ENCODE measurements at places on chromosomes 4 and X.

- no peak for DNase-seq
Observed at GRCh38 chr4:98692411-98692810, 34.0 kb upstream of the TSPAN5 start.

DNA sequence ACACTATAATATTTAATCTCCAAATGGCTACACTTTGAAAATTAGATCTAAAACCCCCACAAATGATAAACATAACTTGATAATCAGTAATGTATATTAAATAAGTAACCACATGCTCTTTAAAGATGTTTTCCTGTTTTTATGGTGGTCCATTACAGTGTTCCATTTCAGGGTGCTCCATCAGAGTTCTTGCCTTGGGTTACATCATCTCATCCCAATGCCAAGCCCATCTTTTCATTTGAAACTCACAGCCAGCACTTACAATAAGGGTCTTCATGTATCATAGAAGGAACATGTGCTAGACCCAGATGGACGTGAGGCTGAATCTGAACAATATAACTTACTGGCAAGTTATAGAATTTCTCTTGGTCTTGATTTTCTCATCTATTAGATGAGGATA, 10.5 kb upstream of the PAQR3 start:
- DNase-seq, result no peak

GRCh38 chrX:34546366-34546765, 110.7 kb downstream of the TMEM47 start:
- DNase-seq, result no peak

GRCh38 chr4:40750461-40751258, 905 bp downstream of the NSUN7 start:
- DNase-seq, result no peak

DNA sequence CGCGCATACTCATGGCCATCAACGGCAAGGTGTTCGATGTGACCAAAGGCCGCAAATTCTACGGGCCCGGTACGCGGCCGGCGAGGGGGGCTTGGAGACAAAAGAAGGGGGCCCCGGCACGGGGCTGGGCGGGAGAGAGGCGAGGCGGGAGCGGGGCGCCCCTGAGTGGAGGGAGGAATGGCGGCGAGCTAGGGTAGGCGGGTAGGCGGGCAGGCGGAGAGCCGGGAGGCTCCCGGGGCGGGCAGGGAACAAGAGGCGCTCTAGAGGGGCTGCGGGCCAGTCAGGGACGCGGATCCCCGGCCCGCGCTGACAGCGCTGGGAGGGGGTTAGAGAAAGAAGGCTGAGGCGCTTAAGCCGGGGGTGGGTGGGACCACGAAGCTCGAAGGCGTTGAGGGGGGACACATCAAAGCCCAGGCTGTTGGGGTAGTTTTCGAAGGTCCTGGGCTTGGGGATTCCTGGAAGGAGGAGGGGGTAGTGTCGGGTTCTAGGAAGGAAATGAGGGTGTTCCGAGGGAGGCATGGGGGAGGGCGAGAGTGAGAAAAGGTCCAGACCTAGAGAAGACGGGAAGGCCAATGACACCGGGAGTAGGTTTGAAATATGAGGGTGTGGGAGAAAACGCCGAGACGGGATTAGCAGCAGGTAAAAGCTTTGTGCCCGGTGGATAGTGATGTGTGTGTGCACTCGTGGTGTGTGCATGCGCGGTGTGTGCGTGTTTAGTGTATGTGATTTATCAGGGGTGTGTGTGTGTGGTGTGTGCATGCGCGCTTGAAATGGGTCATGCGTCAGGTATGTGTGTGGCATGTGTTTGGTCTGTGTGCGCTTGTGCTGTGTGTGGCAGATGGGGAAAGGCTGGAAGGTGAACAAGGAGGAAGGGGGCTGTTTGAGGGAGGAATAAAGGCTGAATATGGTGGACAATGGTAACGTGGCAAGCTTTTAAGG, 807 bp downstream of the PGRMC1 start:
- DNase-seq, result no peak

- no peak for DNase-seq
Observed at GRCh38 chr4:55530691-55531090, 16.0 kb downstream of the CLOCK start.

GRCh38 chrX:10387011-10387410, 230.2 kb downstream of the CLCN4 start:
- DNase-seq, result no peak

GRCh38 chr4:6012200-6012599, 6.0 kb downstream of the C4orf50 start:
- no peak for DNase-seq

DNA sequence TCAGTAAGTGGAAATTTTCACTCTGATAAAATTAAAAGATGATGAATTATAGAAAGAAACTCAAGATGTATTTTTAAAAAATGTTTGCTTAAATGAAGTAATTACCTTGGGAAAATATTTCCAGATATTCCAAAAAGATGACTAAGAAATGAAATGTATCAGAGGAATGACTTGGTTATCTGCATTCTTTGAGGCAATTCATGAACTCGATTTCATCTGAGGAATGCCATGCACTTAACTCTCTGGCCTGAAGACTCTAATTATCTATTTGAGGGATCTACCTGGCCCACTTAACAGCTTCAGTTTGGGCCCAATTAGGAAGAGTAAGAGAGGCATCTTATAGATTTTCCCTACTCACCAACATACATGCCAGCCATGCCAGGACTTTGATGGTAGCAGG, 182.3 kb downstream of the INPP4B start:
- no peak for DNase-seq

DNA sequence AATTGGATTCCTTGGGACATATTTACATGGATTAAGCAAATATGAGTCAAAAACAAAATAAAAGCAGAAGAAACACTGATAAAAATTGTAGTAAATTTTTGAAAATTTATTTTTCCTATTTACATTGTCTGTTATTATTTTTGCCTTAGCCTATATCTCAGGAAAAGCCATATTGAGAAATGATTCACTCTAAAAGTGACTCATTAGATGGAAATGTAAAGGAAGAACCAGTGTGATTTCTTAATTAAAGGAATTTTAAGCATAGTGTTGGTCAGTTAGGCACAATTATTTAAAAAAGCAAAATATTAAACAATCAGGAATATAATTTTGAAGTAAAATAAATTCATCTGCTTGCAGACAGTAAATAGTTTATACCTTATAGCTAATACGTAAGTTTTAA, 167.4 kb upstream of the NAP1L5 start:
- DNase-seq, result no peak

GRCh38 chr4:86778175-86778574, 71.0 kb downstream of the SLC10A6 start:
- DNase-seq, result no peak

GRCh38 chrX:100649550-100650356, 5.8 kb downstream of the SRPX2 start:
- no peak for DNase-seq

DNA sequence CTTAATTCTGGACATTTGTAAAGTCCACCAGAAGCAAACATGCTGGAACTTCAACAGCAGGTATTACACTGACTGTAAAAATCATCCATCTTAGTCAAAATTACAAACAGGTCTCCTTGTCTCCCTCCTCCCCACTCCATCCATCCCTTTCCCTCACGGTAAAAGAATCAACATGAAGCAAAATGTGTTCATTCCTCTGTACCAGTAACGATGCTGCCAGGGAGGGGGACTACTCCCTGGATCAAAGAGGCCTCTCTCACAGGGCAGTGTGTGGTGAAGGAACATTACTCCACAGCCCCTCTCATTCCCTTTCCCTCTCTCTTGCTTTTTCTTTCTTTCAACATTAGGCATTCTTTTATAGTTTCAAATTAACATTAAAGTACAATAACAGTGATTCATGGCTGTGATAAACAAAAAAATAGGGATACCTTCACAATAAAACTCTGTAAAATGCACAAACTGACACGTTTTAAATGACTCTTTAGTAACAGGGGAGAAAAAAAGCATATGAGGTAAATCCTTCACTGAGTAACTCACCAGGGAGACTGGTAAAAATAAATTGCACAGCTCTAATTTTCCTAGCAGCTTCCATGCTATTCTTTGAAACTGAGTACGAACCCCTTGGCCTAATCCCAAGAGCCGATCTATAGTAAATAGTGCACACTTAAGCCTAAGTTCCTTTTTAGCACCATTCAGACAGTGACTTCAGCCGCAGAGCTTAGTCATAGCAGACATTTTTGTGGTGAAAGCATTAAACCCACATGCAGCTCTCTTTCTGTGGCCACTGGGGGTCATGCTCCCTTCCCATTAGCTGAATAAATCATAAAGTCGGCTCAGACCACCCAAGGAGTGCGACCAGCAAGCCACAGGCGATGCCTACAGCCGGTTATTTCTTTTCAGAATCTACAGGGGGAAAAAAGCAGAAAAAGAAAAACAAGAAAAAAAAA, 215.6 kb upstream of the GYPA start:
- no peak for DNase-seq

GRCh38 chr4:14336656-14337055, 665.6 kb upstream of the CPEB2 start:
- no peak for DNase-seq

- DNase-seq, result peak; percentile 10
Observed at GRCh38 chrX:155127465-155127864, 56.2 kb downstream of the BRCC3 start.

GRCh38 chr4:38566806-38567398, 97.1 kb upstream of the KLF3 start:
- no peak for DNase-seq

- DNase-seq, result no peak
Observed at GRCh38 chr4:109703664-109704361, 568 bp upstream of the CASP6 start.

DNA sequence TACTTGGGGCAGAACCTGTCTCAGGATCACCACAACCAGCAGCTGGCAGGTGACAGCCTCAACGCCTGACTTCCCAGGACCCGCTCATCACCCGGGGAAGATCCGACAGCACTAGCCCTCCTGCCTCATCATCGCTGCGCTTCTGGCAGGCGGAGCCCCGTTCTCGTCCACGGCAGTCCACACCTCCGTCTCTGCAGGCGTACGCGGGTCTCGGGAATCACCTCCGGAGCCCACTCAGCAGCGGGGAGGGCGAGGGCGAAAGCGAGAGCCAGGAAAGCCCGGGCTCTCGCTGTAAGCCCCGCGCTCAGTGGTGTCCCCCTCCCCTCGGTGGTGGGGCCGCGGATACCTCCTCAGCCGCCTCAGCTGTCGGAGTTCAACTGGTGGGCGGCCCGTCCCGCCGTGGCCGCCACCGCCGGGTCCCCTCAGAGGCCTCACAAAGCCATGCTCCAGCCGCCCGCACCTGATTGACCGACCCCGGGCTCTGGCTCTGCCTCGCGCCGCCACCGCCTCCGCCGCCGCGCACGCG, 518 bp upstream of the CNKSR2 start:
- peak; percentile 36 for DNase-seq

DNA sequence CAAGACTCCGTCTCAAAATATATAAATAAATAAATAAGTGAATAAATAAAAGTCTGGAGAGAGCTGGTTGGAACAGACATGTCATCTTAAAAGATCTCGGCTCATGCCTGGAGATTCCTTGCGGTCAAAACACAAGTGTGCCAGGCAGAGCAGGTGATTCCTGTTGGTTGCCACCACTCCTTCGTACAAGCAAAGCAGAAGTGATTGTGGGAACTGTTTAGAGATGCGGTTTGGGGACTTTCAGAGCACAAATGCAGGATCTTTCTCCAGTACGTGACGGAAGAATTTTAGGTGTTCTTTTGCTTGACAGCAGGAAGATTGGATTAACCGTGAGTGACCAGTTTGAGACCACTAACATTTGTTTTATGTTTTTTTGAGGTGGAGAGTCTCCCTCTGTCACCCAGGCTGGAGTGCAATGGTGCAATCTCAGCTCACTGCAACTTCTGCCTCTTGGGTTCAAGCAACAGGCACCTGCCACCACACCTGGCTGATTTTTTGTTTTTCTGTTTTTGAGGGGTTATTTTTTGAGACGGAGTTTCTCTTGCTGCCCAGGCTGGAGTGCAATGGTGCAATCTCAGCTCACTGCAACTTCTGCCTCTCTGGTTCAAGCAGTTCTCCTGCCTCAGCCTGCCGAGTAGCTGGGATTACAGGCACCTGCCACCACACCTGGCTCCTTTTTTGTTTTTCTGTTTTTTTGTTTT, 2.8 kb upstream of the CRLF2 start:
- no peak for DNase-seq

DNA sequence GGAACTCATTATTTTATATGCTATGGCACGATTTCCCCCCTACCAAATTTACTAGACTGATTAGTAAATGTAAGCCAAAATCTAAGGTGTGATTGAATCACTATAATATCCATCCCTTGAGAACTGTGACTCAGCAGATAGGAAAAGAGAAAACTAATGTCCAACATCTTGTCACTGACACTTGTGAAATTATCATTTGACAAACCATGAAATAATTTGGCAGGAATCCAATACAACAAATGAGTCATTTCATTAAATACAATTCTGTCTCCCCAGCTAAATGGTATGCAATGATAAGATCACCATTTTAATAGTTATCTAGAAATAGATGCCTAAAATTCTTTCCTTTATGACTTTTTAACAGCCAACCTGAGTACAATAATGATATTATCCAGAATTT, 462.3 kb downstream of the DMD start:
- DNase-seq, result no peak

DNA sequence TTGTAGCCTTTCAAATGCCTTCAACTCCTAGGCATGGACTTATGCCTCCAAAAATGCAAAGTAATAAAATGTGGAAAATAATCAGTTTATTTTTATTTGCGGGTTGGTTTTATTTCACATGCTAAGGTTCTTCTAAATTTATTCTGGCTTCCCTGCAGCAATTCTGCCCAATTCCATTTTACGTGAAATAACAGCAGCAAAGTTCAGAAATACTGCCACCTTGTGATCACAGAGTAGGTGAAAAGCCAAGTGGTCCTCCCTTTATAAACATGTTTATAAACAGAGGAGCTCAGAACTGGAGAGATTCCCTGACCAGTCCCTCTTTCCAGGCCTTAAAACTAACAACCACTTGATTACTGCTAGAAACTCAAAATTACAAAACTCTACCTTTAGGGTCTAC, 14.7 kb upstream of the DCHS2 start:
- DNase-seq, result peak; percentile 14

- DNase-seq, result peak; percentile 61
Observed at GRCh38 chr4:153466949-153467896, 1.1 kb downstream of the TMEM131L start.

- DNase-seq, result no peak
Observed at GRCh38 chr4:89254847-89255246, 52.8 kb downstream of the GPRIN3 start.

DNA sequence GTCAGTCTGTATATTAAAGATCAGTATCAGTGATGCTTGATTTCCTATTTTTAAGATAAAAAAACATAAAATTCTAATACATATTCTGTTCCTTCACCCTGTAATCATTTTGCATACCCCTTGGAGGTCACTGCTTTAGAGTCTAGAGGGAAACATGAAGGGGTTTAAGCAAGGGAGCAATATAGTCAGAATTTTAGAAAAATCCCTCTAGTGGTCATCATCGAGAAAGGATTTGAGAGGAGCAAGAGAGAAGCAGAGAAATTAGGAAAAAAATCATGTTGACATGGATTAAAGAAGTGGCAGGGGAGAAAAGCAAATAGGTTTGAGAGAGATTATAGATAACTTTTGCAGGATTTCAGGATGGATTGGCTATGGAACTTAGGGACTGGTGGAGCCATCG, 11.1 kb downstream of the APEX2 start:
- DNase-seq, result no peak

DNA sequence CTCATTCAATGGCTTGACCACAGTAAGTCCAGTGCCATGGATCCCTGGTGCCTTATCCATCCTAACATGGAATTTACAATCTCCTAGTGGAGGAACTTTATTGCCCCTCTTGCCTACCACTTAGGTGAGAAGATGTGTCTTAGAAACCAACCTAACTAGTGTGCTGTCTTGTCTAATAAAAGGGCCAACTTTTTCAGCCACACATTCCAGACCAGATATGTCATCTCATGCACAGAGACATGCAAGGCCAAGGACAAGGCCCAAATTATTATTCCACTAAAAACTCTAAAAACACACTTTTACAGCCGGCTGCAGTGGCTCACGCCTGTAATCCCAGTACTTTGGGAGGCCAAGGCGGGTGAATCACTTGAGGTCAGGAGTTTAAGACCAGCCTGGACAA, 10.6 kb upstream of the PRDX4 start:
- no peak for DNase-seq

All from COR-L47 (cell line).